ENCODE measurements at places on chromosomes 4 and X.

DNA sequence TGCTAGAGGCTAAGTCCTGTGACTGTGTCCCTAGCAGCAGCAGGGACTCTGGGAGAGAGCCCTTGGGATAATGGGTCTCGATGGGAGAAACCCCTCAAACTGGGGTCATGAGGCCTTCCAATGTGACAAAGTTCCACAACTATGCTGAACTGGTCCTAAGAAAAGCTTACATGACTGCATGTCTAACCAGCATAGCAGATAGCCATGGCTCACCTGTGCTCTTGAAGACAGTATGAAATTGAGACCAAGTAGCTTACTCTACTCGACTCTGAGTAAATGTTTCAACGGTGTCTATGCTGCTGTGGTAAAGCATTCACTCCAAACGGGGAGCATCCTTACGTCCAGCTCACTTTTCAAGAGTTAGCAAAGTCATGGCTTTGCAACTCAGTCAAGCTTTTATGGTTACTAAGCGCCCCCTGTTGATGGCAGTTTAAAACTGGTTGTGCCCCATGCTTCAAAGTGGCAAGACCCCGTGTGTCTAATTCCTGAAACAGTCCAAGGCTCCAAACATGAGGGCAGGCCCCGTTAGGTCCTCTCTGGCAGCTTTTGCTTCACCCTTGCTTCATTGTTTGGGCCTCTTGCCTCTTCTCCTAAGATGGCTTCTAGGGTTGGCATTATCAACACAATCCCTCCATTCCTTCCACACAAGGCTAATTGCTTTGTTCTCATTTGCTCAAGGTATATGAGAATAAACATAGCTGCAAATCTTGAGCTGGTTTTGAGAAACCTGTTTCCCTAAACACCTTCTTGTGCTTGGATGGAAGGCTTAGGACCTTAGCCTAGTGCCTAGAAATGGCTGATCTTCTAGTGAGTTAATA is 46.6 kb downstream of the CCNG2 start:
- peak; percentile 42 for DNase-seq

GRCh38 chrX:39377773-39378172 is 576.5 kb downstream of the MID1IP1 start:
- no peak for DNase-seq

GRCh38 chrX:30822068-30822681 is 66.9 kb downstream of the TAB3 start:
- no peak for DNase-seq

DNA sequence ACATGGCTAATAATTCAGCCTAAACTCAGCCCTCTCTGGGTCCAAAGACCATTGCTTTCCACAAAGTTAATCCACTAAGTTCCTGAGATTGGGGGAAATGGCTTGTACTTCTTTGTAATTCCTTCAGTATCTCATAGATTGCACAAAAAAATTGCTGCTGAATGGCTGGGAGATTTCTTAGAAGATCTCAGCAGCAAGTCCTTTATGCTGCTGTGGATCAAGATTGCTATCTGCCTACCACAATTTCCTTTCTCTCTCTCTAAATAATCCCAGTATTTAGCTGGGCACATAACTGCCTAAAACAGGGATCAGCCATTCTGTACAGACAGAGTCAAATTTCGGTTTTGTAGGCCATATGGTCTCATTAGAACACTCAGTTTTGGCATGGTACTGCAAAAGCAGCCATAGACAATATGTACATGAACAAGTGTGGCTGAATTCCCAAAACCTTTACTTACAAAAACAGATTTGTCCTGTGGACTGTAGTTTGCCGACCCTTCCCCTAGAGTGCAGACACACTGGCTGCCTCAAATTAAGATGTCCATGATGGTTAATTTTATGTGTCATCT is 18.5 kb upstream of the HOPX start:
- DNase-seq = no peak

DNA sequence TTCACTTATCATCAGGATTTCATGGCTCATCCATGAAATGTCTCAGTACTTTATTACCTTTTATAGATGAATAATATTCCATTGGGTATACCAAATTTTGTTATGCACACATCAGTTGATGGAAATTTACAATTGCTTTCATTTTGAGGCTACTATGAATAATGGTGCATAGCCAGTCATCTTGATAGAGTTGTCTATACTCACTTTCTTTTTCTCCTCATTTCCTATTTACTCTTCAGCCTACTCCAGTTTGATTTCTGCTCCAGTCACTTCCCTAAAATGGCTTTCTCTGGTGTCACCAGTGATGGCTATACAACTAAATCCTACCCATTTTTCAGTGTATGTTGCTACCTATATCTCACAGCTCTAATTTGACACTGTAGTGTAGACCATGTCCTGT is 743.5 kb upstream of the MAGEB2 start:
- no peak for DNase-seq

All from stimulated activated naive CD4-positive, alpha-beta T cell (primary cell).